ENCODE measurements at places on chromosomes 2 and 18. TPM values are rescaled to one million over a fixed set of nuclear protein-coding genes. Genes with fewer than 3 reads are reported as not detected.

GRCh38 chr18:40851014-40851429, 1104.0 kb upstream of the PIK3C3 start:
- H3K4me3 ChIP-seq, result no peak overlapping the region
- no peaks in the 10 kb centered on the region for H3K27me3 ChIP-seq
- H3K4me1 ChIP-seq, result peaks cover 11% of the 10 kb centered on the region
- no peak overlapping the region for H3K27ac ChIP-seq

- H3K36me3 ChIP-seq, result no peaks in the 10 kb centered on the region
- DNase-seq, result no peak
- no peaks in the 10 kb centered on the region for H3K27me3 ChIP-seq
- no peak overlapping the region for H3K4me3 ChIP-seq
Observed at GRCh38 chr2:234964631-234965461, 13.0 kb downstream of the SH3BP4 start.

DNA sequence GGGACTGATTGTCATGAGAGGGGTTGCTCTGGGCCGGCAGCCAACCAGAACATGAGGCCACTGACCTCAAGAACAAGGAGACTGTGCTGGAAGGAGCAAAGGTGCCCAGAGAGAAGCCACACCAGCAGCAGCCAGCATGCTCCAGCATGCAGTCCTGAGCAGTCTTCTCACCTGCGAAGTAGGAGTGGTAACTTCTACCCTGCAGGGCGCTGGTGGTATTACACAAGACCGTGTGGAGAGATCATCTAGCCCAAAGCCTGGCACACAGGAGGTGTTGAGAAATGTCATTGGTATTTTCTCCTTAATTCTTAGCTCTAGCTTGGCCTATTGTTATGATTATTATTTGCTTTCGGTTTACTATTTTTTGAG, 132.7 kb downstream of the TSN start:
- H3K27ac ChIP-seq, result no peak overlapping the region
- H3K36me3 ChIP-seq, result no peaks in the 10 kb centered on the region
- H3K27me3 ChIP-seq, result no peaks in the 10 kb centered on the region
- no peaks in the 10 kb centered on the region for H3K4me1 ChIP-seq

The MGAT5 gene
- total RNA-seq, result 64.4 TPM

DNA sequence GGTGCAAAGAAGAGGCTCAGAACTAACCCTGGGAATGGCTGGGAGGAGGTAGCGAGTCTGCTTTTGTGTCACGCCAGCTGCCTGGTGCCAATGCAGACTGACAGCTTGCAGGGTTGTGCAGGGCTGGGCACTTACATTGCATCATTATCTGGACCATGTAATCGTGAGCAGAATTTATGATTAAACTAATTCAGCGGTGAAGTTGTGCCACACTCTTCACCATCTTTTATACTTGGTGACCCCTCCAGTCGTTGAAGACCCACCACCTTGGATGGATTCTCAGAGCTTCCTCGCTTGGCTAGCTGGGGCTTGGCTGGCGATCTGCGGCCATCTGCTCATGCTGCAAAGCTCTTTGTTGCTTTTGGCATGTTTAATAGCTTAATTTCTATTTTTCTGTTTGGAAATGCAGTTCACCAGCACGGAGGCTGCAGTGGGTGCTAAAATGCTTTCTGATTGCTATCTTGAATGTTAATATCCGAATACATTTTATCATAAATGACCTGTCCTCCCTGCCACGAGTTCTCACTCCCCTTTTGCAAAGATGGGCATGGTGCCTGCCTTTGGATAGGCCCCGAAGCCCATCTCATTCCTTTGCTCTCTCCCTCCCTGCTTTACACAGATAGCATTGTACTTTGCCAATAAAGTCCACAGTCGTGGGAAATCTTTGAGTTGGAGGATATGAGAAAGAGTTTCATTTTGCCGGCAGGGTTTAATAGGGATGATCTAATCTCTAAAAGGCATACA, 188.2 kb downstream of the PRKCE start:
- no peaks in the 10 kb centered on the region for H3K27me3 ChIP-seq
- no peak overlapping the region for H3K27ac ChIP-seq
- no peak overlapping the region for H3K4me3 ChIP-seq
- no peaks in the 10 kb centered on the region for H3K36me3 ChIP-seq
- DNase-seq, result no peak

- no peaks in the 10 kb centered on the region for H3K4me1 ChIP-seq
- no peaks in the 10 kb centered on the region for H3K27me3 ChIP-seq
- H3K36me3 ChIP-seq, result peaks cover 4% of the 10 kb centered on the region
Observed at GRCh38 chr2:240124651-240125030, 11.5 kb downstream of the COPS9 start.

DNA sequence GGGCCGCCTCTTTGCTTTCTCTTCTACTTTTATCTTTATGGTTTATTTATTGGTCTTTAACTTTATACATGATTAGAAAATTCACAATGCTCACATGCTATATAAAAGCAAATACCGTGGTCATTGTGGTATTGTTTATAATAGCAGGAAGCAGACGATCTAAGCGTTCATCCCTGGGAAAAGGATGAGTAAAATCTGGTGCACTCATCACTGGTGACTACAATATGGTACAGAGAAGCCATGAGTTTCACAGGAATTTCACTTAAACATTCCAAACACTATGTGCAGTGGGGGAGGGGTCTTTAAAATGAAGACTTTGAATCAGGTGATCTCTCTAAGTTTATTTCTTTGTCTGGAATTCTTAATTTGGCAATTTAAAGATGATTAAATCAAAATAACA, 97.9 kb downstream of the SCN3A start:
- no peak overlapping the region for H3K27ac ChIP-seq
- no peak for DNase-seq
- no peak overlapping the region for H3K4me3 ChIP-seq
- H3K27me3 ChIP-seq, result no peaks in the 10 kb centered on the region

DNA sequence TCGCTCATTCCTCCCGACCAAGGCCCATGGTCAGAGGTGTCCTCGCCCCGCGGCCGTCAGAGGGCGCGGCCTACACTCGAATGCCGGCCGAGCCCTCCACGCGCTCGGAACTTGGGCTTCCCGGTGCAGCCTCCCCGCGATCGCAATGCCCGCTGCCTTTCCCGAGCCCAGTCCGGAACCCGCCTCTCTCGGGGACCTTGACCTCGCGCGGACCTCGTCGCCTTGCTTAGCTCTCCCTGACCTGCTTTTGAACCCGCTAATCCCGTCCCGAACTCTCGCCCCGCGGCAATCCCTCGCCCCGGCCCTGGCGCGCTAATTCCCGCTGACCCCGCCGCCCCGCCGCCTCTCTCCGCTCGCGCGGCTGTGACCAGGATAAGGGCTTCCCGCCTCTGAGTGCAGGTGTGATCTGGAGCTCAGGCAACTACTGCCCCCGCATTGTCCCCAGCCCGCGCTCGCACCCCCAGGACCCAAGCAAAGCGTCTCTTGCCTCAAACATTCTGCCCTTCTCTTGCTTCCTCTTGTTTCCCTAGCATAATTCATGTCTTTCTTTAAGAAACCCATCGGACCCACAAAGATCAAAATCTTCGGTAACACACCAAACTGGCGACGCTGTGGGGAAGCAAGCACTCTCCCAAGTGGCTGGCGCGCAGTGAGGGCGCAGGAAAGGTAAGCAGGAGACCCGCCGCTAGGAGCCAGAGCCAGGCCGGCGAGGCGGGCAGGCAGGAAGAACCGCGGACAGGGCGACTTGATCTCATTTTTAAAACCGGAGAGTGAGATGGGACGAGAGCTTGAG, 46.6 kb upstream of the ATP6V1B1 start:
- H3K36me3 ChIP-seq, result no peaks in the 10 kb centered on the region
- peaks cover 45% of the 10 kb centered on the region for H3K27me3 ChIP-seq
- H3K4me1 ChIP-seq, result peaks cover 20% of the 10 kb centered on the region
- H3K27ac ChIP-seq, result no peak overlapping the region
- no peak for DNase-seq
- no peak overlapping the region for H3K4me3 ChIP-seq

DNA sequence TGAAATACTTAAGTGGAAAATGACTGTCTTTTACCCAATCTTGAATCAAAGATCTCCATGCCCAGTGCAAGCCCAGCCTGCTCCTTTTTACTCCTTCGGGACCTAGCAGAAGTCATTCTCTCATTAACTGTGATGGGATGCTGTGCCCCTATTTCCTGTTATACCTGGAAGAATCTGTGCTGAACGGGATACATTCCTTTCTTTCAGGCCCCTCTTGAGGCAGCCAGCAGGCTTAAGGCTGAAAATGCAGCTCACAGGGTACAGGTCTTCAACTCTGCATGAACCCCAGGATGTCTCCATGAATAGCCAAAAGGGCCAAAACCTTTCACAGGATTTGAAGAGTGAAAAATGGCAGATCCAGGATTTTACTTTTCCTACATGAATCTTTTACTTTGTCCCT, 784.8 kb upstream of the KLHL29 start:
- H3K4me3 ChIP-seq, result no peak overlapping the region
- no peak overlapping the region for H3K27ac ChIP-seq
- no peaks in the 10 kb centered on the region for H3K27me3 ChIP-seq
- no peak for DNase-seq
- no peaks in the 10 kb centered on the region for H3K36me3 ChIP-seq

The ATOH8 gene
- 98.4 TPM for total RNA-seq

DNA sequence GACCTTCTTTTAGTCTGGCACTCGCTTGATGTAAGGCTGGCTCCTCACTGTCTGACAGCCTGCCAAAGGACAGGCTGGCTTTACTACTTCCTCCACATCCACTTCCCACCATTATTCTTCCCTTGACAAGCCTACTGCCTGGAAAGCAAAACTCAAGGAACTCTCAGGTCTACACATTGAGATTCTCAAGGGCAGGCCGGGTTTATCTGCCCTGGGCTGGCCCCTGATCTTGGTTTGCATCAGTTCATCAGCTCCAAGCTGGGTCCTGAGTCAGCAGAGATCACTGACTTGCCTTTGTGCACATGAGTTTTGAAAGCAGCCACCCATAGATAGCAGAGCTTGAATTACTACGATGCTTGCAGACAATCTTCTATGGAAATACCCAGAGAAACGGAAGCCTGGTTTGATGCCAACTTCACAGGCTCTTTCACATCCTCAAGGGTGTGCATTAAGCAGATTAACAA, 53.9 kb downstream of the KCTD18 start:
- H3K4me3 ChIP-seq, result no peak overlapping the region
- H3K27ac ChIP-seq, result no peak overlapping the region
- no peaks in the 10 kb centered on the region for H3K36me3 ChIP-seq
- H3K4me1 ChIP-seq, result peaks cover 6% of the 10 kb centered on the region

DNA sequence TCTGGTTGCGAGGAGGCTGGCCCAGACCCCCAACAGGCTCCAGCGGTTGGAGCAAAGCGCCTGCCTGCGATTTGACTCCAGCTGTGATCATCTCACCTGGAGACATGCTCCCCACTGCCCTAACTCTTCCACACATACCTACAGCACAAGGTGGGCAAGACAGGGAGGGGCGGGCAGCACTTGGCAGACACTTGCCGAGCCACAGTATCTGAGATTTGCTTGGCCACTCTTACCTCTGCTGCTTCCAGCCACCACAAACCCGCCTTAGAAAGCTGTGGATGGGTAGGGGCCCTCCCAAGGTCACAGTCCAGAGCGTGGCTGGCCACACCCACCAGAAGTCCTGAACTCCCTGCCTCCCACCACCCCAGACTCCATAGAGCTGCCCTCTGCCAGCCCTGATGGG, 8.2 kb downstream of the CYP26B1 start:
- DNase-seq, result peak; percentile 28
- H3K27me3 ChIP-seq, result no peaks in the 10 kb centered on the region
- peak overlapping the region; percentile 76 for H3K27ac ChIP-seq
- H3K36me3 ChIP-seq, result no peaks in the 10 kb centered on the region
- H3K4me3 ChIP-seq, result no peak overlapping the region

- no peaks in the 10 kb centered on the region for H3K36me3 ChIP-seq
- H3K27ac ChIP-seq, result no peak overlapping the region
- H3K4me1 ChIP-seq, result no peaks in the 10 kb centered on the region
- H3K27me3 ChIP-seq, result no peaks in the 10 kb centered on the region
- no peak overlapping the region for H3K4me3 ChIP-seq
Observed at GRCh38 chr2:25349397-25349796, 7.7 kb upstream of the DNMT3A start.

DNA sequence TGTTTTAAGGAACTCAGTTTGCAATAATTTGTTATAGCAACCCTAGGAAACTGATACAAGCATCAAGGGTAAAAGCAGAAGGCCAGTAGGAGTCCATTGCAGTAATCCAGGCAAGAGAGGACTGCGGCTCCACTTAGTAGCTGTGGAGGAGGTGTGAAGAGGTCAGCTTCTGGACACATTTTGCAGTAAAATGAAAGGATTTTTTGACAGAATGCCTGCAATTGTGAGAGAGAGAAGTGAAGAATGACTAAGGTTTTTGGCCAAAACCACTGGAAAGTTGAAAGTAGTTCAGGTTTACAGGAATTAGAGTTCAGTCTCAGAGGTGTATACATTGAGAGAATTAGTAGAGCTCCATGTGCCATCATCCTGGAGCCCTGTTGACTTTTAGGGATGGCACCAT, 129.5 kb downstream of the RHBDD1 start:
- no peak for DNase-seq
- no peaks in the 10 kb centered on the region for H3K4me1 ChIP-seq
- H3K27ac ChIP-seq, result no peak overlapping the region
- no peak overlapping the region for H3K4me3 ChIP-seq

The DLGAP1 gene
- total RNA-seq, result 0.73 TPM

GRCh38 chr2:196286821-196287220, 115.4 kb upstream of the STK17B start:
- no peaks in the 10 kb centered on the region for H3K36me3 ChIP-seq
- no peaks in the 10 kb centered on the region for H3K27me3 ChIP-seq
- H3K27ac ChIP-seq, result no peak overlapping the region
- no peak for DNase-seq
- no peak overlapping the region for H3K4me3 ChIP-seq

GRCh38 chr18:31973929-31974546, 31.1 kb upstream of the TRAPPC8 start:
- H3K36me3 ChIP-seq, result no peaks in the 10 kb centered on the region
- H3K4me1 ChIP-seq, result no peaks in the 10 kb centered on the region
- H3K27me3 ChIP-seq, result no peaks in the 10 kb centered on the region
- no peak overlapping the region for H3K27ac ChIP-seq
- H3K4me3 ChIP-seq, result no peak overlapping the region
- DNase-seq, result no peak

The CFAP65 gene
- total RNA-seq, result 0.78 TPM

The MGAT4A gene
- 55.2 TPM for total RNA-seq

The RUFY4 gene
- total RNA-seq, result not detected

The GCKR gene
- not detected for total RNA-seq

The TRABD2A gene
- total RNA-seq, result 0.20 TPM

DNA sequence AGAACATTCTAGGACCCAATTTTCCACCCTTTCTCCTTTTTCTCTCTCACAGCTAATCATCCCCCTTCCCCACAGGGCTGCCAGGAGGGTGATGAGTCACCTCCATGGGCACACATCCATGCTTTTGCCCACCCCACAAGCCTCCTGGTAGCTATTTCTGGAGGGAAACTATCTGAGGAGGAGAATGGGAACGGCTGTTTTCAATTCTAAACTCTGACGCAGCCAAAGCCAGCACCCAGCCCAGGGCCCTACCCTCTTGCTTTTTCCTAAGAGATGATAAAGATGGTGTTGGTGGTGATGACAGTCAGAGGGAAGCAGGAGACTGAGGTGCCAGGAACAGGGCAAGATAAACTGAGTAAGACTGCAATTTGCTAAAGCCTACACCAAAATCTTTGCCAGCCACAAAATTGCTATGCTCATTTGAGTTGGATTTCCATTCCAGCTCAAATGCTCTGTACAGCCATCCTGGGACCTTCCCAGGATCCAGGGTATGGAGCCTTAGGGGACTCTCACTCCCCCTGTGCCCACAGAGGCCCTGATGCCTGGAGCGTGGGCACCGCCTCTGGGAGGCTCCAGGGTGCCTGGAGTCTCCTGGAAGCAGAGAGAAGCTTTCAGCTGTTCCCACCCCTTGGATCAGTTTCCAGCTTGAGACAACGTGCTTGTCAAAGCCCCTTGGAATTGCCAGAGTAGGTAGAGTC, 62.0 kb upstream of the FZD7 start:
- H3K27me3 ChIP-seq, result no peaks in the 10 kb centered on the region
- no peaks in the 10 kb centered on the region for H3K4me1 ChIP-seq
- no peaks in the 10 kb centered on the region for H3K36me3 ChIP-seq
- no peak for DNase-seq
- H3K4me3 ChIP-seq, result no peak overlapping the region
